ENCODE measurements at places on chromosomes 1 and 21.

DNA sequence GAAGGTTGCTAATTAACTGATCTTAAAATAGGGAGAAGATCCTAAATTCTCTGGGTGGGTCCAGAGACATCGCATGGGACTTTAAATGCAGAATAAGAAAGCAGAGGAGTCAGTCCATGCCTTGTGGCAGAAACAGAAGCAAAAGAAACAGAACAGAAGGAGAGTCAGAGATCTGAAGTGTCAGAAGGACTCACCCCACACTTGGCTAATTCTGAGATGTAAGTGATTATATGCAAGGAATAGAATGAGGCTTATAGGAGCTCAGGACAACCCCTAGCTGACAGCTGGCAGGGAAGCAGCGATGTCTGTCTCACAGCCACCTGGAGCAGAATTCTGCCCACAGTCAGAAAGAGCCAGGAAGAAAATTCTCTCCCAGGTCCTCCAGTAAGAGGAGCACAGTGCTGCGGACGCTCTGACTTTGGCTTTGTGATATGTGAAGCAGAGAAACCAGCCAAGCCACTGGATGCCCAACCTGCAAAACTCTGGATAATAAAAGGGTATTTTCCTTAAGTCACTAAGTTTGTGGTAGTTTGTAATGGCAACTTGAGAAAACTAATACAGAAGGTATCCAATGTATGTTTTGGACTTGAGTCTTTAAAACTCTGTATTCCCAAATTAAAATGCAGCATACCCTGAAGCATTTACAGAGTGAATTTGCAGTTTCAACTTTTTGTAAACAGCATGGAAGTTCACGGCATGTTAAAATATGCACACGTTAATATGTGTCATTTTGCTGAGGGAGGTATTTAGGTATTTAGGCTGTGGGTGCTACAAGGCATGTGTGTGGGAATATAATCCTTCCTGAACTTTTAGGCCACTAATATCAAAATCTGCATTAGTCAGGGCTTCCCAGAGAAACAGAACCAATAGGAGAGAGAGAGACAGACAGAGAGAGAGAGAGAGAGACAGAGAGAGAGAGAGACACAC lies 388.5 kb downstream of the PCP4 start:
- DNase-seq, result no peak

- no peak for DNase-seq
Measured at GRCh38 chr1:35539073-35539823, 18.0 kb downstream of the KIAA0319L start.

DNA sequence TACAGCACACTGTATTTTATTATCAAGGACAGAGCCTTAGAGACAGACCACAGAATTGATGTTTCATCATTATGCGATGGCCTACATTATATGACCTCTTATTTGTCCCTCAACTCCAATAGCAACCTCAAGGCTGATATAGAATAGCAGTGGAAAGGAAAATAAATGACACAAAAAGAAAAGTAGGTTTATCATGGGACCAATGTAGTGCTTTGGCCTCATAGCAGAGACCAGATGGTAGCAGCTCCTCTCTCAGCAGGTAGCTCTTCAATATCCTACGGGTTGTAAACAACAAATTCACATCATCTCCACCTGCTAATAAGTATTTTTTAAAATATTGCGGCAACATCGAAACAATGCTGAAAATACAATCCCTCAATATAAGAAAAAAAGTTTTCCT lies 25.2 kb downstream of the ANP32E start:
- DNase-seq, result no peak

- DNase-seq, result no peak
Measured at GRCh38 chr1:85153149-85153891, 47.5 kb downstream of the SYDE2 start.

- no peak for DNase-seq
Measured at GRCh38 chr1:23426828-23427227, 2.3 kb upstream of the TCEA3 start.

DNA sequence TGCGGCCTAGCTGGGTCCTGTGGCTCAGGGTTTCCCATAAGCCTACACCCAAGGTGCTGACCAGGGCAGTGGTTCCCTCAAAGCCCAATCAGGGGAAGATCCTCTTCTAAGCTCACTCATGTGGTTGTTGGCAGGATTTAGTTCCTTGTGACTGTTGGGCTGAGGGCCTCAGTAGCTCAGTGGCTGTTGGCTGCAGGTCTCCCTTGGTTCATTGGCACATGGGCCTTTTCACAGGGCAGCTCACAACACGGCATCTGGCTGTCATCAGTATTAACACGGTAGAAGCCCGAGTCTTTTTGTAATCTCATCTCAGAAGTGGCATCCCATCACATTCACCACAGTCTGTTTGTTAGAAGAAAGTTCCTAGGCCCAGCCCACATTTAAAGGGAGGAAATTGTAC lies 188.2 kb upstream of the HMCN1 start:
- no peak for DNase-seq

DNA sequence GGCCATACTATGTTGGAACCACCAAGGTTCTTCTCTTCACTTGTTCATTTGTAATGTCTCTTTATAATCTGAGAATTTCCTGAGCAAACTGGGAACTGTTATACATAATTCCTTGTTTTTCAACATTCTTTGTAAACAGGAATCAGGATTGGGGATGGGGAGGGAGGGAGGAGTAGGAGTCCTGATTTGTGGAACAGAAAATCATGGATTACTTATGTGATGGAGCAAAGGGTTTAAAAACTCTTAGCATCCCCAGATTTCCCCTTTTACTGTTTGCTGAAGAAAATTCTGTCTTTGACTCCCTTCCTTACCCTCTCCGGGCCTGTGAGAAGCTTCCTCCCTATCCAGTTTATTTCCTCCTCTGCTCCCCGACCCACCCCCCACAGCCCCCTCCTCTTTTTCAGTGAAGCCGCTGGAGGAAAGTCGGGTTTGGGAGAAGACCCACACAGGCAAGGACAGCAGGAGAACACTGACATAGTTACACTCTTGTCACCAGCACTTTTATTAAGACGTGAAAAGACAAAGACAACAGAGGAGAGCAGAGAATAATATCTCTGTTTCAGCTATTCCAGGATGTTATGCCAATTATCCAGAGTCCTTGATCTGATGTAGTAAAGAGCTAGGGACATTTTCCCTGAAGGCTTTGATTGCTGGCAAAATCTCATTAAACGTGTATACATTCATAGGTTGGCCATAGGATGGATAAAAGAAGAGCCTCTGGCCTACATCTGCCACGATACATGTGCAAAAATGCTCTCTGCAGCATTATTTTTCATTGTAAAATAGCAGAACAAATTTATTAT lies 4.6 kb upstream of the NBPF1 start:
- DNase-seq, result no peak

DNA sequence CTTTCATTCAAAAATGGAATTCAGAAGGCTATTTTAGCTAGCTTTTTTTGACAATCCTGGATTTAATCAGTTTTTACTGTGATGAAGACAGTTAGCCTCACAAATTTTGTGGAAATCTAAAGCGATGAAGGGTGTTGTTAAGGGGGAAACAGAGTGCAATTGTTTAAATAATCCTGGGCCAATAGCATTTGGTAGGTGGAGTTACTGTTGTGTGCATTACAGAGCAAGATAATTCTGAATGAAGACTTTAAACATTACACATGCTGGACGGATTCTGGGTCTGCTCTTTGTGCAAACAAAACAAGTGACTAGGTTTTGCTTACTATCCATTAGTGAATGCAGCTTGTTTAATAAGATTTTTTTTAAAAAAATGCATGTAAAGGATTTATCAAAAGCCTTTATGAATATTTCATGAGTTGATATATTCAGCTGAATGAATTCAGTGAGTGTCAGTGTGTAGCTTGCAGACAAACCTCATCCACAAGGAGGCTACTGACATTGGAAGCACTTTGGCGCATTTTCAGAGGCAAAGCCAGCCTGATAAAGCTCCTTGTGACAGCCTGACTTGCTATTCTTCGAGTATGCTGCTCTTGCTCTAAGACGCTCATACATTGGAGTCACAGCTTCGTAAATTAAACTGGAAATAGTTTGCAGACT lies 199.6 kb downstream of the PDE4B start:
- no peak for DNase-seq

DNA sequence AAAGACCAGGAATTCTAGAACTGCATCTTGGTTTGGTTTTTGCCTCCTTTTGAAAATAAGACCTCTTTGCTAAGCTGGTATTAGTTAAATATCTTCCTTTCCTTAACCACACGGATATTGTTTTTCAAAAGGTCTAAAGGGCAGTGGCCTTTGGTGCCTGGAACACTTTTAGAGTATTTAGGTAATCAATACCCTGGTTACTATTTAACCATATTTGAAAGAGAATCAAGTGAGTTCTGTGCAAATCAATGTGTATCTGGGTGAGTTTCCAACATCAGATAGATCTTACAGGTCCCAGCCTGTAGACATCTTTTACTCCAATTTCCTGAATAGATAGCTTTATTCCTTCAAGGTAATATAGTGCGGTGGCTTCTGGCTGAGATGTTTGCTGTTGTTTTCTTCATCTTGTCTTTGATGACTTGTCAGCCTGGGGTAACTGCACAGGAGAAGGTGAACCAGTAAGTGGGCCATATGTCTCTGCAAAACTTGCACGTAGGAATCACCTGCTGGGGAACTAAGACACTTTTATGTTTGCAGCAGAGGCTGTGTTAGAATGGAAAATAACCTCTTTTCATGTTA lies at the start of gene C8A:
TSS of gene C8A (plus strand) at position 277 of the 579 bp plus-strand sequence. CDS start at position 382, 105 bp downstream.
- no peak for DNase-seq

DNA sequence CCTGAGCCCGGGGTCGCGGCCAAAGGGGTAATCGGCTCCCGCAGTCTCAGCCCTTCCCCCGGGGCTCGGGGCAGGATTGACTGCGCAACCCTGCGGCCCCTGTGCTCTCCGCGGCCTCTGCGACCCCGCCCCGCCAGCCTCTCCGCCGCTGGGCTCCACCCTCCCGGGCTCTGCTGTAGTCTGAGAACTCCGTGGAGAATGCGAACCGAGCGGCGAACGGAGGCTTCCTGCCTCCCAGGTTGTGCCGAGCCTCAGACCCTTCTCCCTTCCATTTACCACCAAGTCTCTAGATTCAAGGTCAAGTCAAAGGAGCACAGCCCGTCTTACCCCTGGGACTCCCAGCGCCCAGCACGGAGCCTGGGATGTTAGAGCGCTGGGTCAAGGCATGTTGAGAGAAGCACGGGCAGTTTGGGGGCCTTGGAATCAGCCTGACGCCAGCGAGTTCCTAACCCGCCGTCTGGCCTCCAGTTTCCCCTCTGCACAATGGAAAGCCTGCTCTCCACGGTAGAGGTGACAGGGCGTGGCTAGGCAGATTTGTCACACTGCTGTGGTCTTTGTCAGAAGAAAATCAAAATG lies 3.0 kb downstream of the ATP2B4 start:
- peak; percentile 12 for DNase-seq

DNA sequence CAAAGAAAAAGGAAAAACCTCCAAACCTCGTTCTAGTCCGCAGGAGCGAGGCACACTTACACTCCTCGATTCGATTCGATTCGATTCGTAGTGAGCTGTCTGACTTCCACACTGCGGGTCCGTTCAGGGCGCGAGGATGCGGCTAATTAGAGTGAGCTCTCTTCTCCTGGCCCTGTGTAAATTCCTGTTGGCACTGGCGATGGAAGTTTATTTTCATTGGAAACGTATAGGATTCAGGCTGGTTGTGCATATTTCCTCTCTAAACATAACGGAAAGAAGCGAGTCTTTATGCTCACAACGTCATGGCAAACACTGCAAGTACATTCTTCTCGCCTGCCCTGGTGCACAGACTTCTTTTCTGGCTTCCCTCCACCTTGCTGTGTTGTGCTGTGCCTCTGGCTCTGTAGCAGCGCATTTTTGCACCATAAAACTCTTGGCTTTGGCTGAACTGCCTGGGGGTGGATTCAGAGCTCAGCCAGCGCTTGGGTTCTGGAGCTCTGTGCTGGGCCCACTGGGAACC lies 2.7 kb downstream of the HUNK start:
- DNase-seq, result no peak

GRCh38 chr1:25190260-25190659 lies 42.0 kb downstream of the SYF2 start:
- no peak for DNase-seq

DNA sequence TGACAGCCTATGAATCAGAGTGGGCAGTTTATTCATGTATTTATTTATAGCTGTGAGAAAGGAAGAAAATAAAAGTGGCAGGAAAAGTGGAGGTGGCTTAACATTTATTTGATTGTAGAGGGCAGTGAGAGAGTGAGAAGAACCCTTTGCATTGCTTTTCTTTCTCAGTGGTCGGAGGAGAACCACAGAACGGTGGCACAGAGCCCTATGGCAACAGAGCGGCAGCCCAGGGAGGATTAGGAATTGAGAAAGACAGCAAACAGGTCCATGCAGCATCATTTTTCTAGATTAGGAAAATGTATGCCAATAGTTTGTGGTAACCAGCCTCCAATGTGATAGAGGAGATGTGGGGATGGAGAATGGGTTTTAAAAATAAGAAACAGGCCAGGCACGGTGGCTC lies 53.1 kb downstream of the NMNAT2 start:
- no peak for DNase-seq

GRCh38 chr1:182601416-182601786 lies 2.8 kb downstream of the RGS16 start:
- peak; percentile 60 for DNase-seq

DNA sequence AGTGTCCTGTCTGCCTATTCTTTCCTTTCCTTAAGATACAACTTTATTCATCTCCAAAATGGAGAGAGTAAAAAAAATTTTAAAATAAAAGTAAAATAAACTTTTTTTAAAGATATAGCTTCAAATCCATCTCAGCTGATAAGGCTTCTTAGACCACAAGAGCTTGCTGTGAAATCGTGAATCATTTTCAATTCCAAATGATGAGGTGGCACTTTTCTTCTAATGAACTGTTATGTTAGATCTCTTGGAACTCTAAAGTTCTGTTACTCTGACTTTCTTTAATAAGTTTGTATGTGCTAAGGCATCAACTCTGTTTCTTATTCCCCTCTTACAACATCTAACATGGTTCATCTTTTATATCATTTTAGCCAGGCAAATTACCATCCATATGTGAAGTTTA lies 4.5 kb downstream of the SH3GLB1 start:
- DNase-seq, result peak; percentile 8

DNA sequence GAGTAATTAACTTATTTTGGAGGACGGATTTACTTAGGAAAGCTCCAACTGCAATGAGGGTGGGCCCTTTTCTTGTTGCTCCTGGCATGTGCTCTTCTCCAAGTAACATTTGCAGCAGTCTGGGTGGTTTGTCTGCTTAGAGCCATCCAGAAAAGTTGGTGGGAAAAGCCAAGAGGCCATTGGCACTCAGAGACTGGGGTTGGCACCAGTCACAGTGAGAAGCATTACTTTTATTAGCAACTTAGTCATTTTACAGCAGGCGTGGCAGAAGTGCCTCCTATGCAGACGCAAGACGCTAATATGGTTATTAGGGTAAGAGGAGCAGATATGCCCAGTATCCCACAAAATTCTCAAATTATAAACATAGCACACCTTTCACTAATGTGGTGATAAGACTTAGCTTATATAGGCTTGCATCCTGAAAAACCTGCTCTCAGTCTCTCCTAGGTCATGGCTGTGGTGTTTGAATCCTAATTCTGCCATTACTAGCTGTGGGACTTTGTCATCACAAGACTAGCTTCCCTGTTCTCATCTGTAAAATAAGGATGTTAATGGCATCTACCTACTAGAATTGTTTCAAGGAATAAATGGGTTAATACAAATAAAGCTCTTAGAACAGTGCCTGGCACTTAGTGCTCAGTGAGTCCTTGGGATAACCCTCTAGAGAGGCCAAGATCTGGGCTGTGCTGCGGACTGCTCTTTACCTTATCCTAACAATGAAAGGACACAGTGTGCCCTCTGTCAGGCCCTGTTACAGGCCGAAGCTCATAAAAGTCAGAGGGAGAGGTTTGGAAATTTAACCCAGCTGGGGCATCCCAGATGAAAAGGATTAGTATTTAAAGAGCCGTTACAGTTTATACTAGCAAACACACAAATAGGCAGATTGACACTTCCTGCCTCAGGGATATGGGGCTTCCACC lies 154.6 kb downstream of the ROR1 start:
- DNase-seq, result no peak

Data from kidney glomerular epithelial cell (primary cell).